Fibroblast of skin of abdomen (primary cell): ENCODE measurements at places on chromosomes 5 and 9.
A peak's percentile ranks its signal among the peaks of the same experiment; 100 is the strongest.

GRCh38 chr9:134275375-134275774 is 50.9 kb upstream of the RXRA start:
- no peak for DNase-seq

DNA sequence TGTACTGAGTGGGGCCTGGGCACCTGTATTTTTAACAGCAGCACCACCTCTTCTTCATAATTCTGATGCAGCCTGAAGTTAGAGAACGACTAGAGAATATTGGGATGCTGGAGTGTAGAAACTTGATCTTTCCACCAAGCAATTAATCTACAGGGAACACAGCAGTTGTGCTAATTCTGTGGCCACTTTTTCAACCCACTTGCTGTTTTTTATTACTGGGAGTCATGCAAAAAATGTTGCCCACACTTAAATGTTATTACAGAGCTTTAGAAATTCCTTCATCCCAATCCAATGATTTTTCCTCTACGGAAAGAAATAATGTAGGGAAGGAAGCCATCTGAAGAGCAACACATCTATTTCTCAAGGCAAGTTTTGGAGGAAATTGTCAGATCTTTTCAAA is 190.9 kb upstream of the TUT7 start:
- DNase-seq = peak; percentile 86

- peak; percentile 64 for DNase-seq
These were observed 49.9 kb upstream of the TTC23L start for GRCh38 chr5:34789021-34789531.

- peak; percentile 72 for DNase-seq
These were observed 65.3 kb upstream of the MYO10 start for GRCh38 chr5:17001428-17001827.

GRCh38 chr5:33433303-33434240 is 7.2 kb upstream of the TARS1 start:
- DNase-seq = peak; percentile 14

DNA sequence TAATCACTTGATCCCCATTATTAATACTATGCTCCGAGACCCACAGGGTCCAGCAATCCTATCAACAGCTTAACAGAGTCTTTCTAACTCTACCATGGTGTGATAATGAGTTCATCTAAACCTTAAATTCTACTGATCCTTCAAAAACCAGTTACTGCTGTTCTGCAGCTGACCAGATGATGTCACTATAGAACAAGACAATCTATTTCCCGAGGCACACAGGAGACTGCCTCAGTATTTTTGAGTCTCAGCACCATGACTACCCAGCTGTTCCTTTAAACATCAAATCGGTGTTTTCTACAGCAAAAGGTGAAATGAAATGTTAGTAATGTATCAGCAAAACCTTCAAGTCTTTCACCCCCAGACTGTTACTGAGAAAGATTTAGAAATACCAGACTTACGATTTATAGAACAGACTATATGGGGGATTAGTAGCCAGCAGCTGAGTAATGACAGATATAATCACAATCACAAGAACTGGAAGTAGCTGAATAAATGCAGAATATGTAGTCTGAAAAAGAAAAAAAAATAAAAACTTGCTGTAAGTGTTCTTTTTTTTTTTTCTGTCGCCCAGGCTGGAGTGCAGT is 16.9 kb downstream of the DNAJC18 start:
- peak; percentile 70 for DNase-seq

DNA sequence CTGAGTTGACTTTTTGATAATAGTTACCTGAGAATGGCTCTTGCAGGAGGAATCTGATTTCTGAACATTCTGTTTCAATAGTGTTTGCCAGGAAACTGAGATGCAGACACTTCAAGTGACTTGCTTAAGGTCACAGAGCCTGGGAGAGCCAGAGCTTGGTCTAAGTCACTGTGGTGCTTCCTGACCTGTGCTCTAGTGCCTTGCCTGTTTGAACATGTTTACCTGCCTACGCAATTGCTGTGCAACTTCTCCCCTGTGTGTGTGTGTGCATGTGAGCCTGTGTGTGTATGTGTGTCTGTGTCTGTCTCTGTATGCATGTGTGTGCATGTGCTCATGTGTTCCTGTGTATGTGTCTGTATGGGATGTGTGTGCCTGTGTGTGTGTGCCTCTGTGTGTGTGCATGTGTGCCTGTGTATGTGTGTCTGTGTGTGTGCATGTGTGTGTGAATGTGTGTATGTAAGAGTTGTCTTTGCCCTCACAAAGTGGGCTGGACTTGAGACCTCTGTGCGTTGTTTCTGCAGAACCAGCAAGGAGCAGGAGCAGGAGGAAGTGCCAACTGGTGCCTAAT is 185.8 kb downstream of the GADD45G start:
- no peak for DNase-seq

DNA sequence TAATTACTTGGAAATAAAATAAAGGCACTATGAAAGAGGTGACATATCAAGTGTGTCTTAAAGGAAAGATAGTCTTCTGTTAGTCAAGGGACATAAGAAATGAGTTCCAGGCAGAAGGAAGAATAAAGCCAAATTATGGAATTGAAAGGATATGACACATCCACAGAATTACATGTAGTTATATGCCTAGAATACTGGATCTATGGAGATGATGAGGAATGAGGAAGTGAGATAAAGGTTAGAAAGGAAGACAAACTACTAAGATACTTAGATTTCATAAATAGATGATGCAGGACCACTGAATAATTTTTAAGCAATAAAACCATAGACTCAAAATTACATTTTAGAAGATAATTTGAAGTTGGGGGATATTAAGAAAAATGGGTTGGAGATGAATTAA is 609.8 kb downstream of the PTPRD start:
- DNase-seq = no peak

- peak; percentile 68 for DNase-seq
These were observed 376.0 kb upstream of the PAPPA start for GRCh38 chr9:115777610-115778009.

GRCh38 chr5:172187118-172188032 is 649 bp downstream of the STK10 start:
- DNase-seq = peak; percentile 71

DNA sequence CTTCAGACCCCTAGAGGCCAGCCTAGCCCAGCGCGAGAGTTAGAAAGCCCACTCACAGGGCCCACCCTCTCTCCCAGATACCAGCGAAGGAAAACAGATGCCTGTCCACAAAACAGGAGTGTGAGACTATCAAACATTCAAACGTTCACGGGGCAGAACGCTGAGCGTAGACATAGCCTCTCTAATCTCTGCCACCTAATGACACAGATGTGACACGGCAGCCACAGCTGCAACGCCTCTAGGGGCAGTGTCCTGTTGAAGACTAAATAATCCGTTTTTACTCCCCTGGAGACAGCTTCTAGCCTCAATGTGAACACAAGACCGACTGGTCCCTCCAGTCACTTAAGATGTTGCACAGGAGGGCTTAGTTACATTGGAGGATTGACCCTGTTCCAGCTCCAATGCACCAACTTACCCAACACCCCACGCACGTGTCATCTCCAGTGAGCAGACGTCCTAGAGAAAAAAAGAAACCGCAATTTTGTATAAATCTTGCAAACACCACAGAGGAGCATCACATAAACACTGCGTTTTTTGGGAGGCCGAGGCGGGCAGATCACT is 14.3 kb downstream of the DIPK1B start:
- no peak for DNase-seq

DNA sequence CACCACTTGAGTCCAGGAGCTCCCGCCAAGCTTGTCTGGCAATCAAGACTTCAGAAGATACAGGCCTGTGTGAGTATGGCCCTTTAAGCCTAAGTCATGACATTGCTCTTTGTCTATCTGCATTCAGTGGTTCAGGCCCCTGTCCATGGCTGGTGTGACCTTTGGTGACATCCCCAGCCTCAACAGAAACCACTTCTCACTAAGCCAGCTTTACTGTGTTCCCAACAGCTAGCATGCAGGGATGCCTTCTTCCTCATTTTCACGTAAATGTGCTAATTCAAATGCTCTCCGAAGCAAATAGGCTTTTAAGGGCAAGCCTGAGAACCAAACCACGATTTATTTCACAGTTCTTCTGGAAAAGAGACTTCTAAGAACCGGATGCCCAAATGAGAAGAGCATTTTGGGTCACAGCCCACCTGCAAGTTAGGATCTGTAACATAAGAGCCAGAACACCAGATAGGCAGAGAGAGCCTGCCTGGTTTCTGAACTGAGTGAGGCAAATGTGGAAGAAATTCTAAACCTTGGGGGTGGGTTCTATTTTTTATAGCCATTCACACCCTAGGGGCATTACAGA is 14.9 kb downstream of the CD180 start:
- no peak for DNase-seq

DNA sequence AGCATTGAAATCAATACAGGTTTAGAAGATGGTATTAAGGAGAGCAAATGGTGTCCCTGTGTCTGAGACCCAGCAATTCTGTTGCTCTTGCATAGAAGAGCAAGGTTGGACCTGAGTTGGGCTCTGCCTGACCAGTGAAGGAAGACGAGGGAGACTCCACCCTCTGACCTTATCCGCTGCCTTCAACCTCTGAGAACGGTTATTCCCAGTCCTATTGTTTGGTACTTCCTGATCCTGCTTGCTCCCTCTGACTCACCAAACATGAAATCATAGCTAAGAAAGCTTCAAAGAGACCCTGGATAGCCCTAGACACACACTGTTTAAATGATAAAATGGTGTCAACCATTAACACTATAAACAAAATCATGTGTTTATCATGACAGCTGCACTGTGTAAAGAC is 218.5 kb downstream of the PLK2 start:
- no peak for DNase-seq

GRCh38 chr5:102591650-102592049 is 92.8 kb upstream of the SLCO6A1 start:
- DNase-seq = no peak

DNA sequence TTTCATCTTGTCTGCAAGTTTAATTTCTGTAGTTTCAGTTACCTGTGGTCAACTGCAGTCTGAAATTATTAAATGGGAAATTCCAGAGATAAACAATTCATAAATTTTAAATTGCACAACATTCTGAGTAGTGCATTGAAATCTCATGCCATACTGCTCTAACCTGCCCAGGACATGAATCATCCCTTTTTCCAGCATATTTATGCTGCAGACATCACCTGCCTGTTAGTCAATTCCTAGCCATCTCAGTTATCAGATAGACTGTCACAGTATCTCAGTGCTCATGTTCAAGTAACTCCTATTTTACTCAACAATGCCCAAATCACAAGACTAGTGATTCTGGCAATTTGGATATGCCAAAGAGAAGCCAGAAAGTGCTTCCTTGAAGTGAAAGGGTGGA is 223.0 kb upstream of the GRIA1 start:
- DNase-seq = no peak

DNA sequence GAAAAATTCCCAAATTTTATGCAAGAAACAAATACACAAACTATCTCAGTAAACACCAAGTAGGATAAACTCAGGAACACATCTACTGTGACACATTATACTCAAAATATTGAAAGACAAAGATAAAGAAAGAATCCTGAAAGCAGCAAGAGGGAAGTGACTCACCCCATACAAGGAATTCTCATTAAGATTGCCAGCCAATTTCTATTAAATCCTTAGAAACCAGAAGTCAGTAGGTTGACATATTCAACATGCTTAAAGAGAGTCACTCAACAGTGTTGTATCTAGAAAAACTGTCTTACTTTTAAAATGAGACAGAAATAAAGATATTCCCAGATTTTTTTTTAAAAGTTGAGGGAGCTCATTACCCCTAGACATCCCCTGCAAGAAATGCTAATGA is 15.5 kb downstream of the SPATA31E1 start:
- DNase-seq = no peak

- DNase-seq = peak; percentile 61
These were observed 53.7 kb downstream of the ZNF622 start for GRCh38 chr5:16411741-16412455.

GRCh38 chr5:149278451-149279210 is 7.0 kb downstream of the AFAP1L1 start:
- DNase-seq = no peak

- DNase-seq = no peak
These were observed 234.3 kb downstream of the TLE4 start for GRCh38 chr9:79806086-79806485.

- no peak for DNase-seq
These were observed 112.7 kb downstream of the OSTF1 start for GRCh38 chr9:75200892-75201470.

- no peak for DNase-seq
These were observed at the start of gene PCDHB11 for GRCh38 chr5:141199359-141200235. TSS of gene PCDHB11 (plus strand) at chr5:141199627. CDS start at chr5:141199775, 148 bp downstream.

- DNase-seq = no peak
These were observed 180.2 kb upstream of the FBXL17 start for GRCh38 chr5:108562205-108562454.

GRCh38 chr9:2248768-2249265 is 233.7 kb downstream of the SMARCA2 start:
- no peak for DNase-seq

DNA sequence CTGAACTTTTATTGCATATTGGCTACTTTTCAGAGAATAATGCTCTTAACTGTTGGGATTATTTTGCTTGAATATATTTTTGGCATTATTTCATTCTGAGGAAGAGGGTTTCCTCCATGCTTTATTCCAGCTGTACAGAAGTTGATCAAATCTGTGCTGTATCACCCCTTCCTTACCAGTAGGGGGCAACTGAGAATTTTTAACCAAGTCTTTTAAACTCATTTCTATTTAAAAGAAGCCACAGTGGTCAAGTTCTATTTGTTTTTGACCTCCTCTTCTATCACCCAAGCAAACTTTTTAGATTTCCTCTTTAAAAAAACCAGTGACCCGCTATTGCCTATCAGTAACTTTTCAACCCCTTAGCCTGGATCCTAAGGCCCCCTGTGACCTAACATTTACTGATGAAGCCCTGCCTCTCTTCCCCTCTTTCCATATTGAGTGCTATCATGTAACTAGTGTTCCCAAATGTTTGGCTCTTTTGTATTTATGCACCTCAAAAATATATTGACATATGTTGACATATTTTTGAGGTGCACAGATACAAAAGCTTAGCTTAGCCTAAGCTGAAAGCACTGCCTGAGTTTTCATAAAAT is 80.6 kb downstream of the FBXO4 start:
- DNase-seq = peak; percentile 27

- no peak for DNase-seq
These were observed 45.7 kb downstream of the FXN start for GRCh38 chr9:69081261-69081660.

GRCh38 chr5:163916376-163916775 is 411.0 kb downstream of the MAT2B start:
- peak; percentile 48 for DNase-seq

DNA sequence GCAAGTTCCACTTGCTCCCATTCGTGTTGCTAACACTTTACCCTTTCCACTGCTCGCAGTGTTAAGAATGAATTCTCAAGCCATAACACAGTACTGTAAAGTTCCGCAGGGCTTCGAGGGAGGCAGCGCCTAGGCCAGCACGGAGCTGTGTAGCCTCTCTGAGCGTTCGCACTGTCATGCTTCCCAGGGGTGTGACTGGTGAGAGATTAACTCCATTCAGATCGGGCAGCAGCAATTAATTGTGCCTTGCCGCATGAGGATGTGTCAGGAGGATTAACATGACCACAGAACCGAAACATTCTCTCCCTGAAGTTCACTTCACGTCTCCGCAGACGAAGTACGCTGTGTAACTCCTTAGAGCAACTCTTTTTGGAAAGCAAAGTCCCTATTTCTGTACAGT is 23.2 kb downstream of the ZBTB34 start:
- DNase-seq = peak; percentile 19
